Activated CD8-positive, alpha-beta memory T cell treated with anti-CD3 and anti-CD28 coated beads, Interleukin-2, amount 10 ng/mL, durations not matched to agents 7 days and 5 days (primary cell): ENCODE measurements at places on chromosomes 13 and 19. TPM values are rescaled to one million over a fixed set of nuclear protein-coding genes. Genes with fewer than 3 reads are reported as not detected.

WDR87 gene
- total RNA-seq, result not detected

DNA sequence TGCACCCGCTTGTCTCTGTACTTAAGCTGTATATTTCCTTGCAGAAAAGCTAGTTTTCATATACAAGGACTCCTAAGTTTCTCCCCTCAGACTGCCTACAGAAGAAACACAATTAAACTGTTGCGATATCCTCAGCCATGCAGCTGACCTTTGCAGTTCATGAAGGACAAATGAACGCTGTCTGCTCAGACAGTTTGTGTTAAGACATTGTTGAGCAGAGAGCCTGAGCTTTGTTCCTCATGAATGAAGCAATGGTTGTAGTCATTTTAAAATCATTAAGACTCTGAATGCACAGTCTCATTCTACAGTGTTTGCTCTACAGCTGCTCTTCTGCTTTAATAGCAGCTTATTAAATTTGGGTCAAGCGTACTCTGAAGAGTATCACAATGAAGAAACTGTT lies 23.2 kb upstream of the MAB21L1 start:
- DNase-seq, result no peak
- H3K4me3 ChIP-seq, result no peak overlapping the region
- H3K36me3 ChIP-seq, result no peaks in the 10 kb centered on the region
- no peak overlapping the region for H3K27ac ChIP-seq
- no peaks in the 10 kb centered on the region for H3K4me1 ChIP-seq

DNA sequence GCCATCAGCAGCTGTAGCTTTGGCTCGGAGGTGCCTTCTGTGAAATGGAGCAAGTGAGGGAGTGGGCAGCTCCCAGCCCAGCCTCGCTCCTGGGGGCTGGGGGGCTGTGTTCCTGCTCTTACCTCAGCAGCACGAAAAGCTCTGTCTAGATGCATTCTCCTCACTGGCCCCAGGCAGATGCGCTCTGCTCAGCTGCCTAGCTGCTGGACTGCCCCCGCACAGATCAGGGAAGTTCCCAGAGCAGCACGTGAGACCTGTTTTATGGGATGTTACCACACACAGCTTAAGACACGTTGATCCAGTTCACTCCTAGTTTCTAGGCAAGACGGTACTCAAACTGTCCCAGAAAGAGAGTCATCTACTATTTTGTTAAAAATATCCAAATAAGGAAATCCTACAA lies 13.6 kb downstream of the LCP1 start:
- no peak for DNase-seq
- no peaks in the 10 kb centered on the region for H3K27me3 ChIP-seq
- peak overlapping the region; percentile 68 for H3K4me3 ChIP-seq
- H3K36me3 ChIP-seq, result peaks cover 71% of the 10 kb centered on the region

DNA sequence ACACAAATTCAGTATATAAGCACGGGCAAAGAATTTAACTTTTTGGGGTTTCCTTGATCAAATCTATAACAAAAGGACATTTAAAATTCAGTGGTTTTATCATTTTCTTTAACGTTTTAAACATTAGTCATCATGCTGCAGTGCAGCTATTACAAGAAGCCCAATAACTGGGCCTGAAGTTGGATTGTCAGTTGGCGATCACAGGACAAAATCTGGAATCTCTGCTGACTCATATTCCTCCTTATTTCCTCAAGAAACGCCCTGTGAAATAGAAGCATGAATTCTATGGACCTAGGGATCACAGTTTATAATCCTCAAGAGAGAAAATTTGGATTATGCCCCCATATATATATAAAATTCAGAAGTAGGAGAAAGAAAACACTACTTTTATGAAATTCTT lies 971.6 kb upstream of the MIR17HG start:
- H3K27me3 ChIP-seq, result no peaks in the 10 kb centered on the region
- no peaks in the 10 kb centered on the region for H3K36me3 ChIP-seq
- no peaks in the 10 kb centered on the region for H3K4me1 ChIP-seq
- no peak overlapping the region for H3K4me3 ChIP-seq
- no peak overlapping the region for H3K27ac ChIP-seq

BCAM gene
- total RNA-seq, result not detected

DNA sequence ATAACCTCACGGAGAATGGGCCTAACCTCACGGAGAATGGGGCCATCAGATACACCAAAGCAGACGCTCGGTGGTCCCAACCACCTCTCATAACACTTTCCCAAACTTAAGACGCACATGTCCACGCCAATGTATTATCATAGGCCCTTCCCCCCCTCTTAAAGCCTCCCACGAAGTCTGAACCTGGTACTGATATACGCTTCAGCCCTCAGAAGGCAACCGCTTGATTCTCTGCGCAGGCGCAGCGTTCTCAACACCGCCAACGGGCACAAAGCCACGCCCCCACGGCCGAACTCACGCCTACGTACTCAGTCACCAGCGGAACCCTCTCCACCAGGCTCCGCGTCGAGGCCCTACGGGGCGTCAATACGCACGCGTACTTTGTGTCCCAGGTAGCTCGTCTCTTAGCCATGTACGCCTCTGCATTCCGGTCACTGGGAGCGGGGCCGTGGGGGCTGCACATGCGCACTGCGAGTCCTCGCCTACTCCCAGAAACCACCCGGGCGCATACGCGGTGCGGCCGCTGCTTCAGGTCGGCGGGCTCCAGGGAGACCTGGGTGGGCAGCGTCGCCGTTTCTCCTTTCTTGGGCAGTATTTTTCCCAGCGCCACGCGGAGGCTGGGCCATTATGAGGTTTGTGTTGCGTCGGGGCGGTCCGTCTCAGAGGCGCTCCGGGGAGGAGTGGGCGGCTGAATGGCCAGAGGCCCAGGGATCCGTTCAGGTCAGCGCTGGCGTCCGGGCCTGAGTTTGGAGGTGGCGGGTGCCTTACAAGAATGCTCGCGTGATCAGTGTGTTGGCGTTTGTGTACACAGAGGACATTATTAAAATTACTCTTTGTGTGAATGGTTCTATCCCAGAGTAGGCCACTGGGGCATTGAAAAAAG lies 25.3 kb downstream of the ZNF582 start:
- H3K36me3 ChIP-seq, result peaks cover 38% of the 10 kb centered on the region
- DNase-seq, result peak; percentile 89
- peak overlapping the region; percentile 88 for H3K4me3 ChIP-seq
- H3K4me1 ChIP-seq, result peaks cover 20% of the 10 kb centered on the region
- no peaks in the 10 kb centered on the region for H3K27me3 ChIP-seq

GRCh38 chr13:58625703-58626389 lies 994.3 kb downstream of the PCDH17 start:
- DNase-seq, result no peak
- H3K36me3 ChIP-seq, result no peaks in the 10 kb centered on the region
- no peak overlapping the region for H3K4me3 ChIP-seq

CTXN1 gene
- total RNA-seq, result 0.23 TPM

DNA sequence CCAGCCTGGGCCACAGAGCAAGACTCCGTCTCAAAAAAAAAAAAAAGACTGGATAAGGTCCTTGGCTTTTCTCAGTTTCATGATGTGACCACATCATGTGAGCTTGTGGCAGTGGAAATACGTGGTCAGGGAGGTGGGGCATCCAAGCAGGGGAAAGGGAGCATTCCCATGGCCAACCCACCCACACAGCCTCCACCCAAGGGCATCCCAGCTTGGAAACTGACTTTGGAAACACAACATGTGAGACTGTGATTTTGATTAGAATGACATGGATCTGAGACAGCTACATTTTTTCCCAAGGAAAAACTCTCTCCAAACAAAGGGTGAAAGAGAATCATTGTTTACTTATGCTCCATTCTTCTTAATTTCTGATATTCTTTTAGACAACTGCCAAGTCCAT lies 405.0 kb upstream of the ZNF507 start:
- no peak for DNase-seq
- no peaks in the 10 kb centered on the region for H3K36me3 ChIP-seq
- no peak overlapping the region for H3K27ac ChIP-seq
- no peaks in the 10 kb centered on the region for H3K4me1 ChIP-seq
- H3K4me3 ChIP-seq, result no peak overlapping the region
- H3K27me3 ChIP-seq, result no peaks in the 10 kb centered on the region

GRCh38 chr13:104098421-104098820 lies 1032.2 kb upstream of the SLC10A2 start:
- H3K4me1 ChIP-seq, result no peaks in the 10 kb centered on the region
- no peak for DNase-seq
- H3K36me3 ChIP-seq, result no peaks in the 10 kb centered on the region

LRRC4B gene
- total RNA-seq, result not detected

ZNF100 gene
- total RNA-seq, result 25.3 TPM

GRCh38 chr19:34967551-34967950 lies 3.5 kb upstream of the ZNF792 start:
- no peaks in the 10 kb centered on the region for H3K27me3 ChIP-seq
- peaks cover 9% of the 10 kb centered on the region for H3K36me3 ChIP-seq
- DNase-seq, result no peak
- no peak overlapping the region for H3K27ac ChIP-seq

DNA sequence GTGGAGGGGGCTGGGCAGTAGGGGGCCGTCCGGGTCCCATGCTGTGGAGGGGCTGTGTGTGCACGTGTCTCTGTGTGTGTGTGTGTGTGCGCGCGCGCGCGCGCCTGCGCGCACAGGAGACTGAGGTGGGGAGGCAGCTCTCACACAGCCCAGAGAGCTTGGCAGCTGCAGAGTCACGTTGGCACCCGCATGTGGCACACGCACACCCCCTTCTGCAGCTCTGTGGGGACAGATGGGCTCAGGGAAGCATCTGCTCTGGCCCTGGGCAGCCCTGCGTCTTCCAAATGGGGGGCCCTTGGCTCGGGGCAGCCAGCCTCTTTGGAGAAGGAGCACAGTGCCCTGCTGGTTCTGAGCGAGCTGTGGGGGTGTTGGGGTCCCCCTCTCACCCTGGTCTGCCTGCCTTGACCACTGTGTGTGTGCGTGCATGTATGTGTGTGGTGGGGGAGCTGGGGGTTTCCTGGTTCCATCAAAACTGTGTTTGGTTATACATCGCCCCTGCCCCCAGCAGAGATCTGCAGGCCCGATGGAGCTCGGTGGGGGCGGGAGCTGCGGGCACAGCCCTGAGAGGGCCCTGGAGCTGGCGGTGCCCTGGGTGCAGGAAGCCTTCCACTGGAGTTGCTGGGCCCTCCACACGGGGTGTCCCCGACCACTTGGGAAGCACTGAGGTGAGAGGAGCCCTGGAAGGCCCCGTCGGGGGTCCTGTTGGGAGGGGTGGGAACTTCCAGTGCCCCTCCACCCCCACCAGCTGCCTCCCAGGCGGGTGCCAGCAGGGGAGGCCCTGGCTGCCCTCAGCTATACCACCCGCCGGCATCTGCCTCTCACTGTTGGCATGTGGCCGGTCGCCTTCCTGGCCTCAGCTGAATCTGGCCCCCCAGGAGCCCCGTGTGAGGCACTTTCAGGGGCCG lies 67.1 kb downstream of the KDM4B start:
- H3K27ac ChIP-seq, result no peak overlapping the region
- DNase-seq, result no peak
- H3K36me3 ChIP-seq, result no peaks in the 10 kb centered on the region
- no peak overlapping the region for H3K4me3 ChIP-seq

DNA sequence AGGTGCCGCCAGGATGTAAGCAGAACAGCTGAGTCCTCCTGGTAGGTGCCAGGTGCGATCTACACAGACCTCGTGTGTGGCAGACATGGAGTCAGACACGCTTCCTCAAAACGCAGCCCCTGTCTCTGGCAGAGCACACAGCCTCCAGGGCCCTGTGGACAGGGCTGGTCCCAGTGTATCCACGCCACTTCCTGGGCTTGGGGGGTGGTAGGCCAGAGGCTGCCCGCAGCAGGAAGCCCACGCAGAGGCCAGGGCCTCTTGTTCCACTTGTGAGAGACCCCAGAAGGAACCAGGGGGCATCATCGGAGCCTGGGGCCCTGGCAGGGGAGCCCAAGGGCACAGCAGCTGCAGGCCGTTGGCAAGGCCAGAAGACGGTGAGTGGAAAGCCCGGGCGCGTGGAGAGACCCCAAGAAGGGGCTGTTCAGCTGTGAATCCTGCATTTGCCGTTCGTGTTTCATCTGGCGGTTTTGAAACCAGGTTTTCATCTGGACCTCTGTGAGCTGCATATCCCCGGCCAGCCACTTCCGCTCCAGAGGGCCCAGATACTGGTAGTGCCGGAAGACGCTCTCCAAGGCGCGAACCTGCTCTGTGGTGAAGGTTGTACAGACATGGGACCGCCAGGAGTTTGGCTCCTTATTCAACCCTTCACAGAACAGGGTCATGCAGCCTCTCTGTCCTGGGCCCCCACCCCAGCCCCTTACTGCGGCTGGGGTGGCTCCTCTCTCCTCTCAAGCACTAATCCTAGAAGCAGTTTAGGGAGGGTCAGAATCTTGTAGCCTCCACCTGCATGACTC lies 25.1 kb upstream of the SLITRK1 start:
- no peaks in the 10 kb centered on the region for H3K4me1 ChIP-seq
- H3K4me3 ChIP-seq, result no peak overlapping the region
- no peaks in the 10 kb centered on the region for H3K27me3 ChIP-seq
- H3K36me3 ChIP-seq, result no peaks in the 10 kb centered on the region
- no peak overlapping the region for H3K27ac ChIP-seq

LYPD3 gene
- 0.33 TPM for total RNA-seq

- no peaks in the 10 kb centered on the region for H3K27me3 ChIP-seq
- H3K36me3 ChIP-seq, result no peaks in the 10 kb centered on the region
- no peaks in the 10 kb centered on the region for H3K4me1 ChIP-seq
- DNase-seq, result no peak
- no peak overlapping the region for H3K4me3 ChIP-seq
- H3K27ac ChIP-seq, result no peak overlapping the region
Measured at GRCh38 chr13:84649853-84650252, 767.6 kb upstream of the SLITRK1 start.

GRCh38 chr19:45922281-45922680 lies 7.7 kb upstream of the NANOS2 start:
- peaks cover 2% of the 10 kb centered on the region for H3K27me3 ChIP-seq
- peak overlapping the region; percentile 2 for H3K27ac ChIP-seq
- no peak overlapping the region for H3K4me3 ChIP-seq
- H3K4me1 ChIP-seq, result peaks cover 42% of the 10 kb centered on the region
- H3K36me3 ChIP-seq, result no peaks in the 10 kb centered on the region
- DNase-seq, result no peak

PGLYRP2 gene
- 0.12 TPM for total RNA-seq

- H3K4me1 ChIP-seq, result no peaks in the 10 kb centered on the region
- H3K36me3 ChIP-seq, result no peaks in the 10 kb centered on the region
- H3K27me3 ChIP-seq, result peaks cover 9% of the 10 kb centered on the region
- no peak overlapping the region for H3K27ac ChIP-seq
- no peak overlapping the region for H3K4me3 ChIP-seq
- DNase-seq, result no peak
Measured at GRCh38 chr19:47839913-47840312, 18.2 kb downstream of the CRX start.
